Cardiac septum (tissue), 1 donor: ENCODE measurements at places on chromosomes 1 and 21. TPM values are rescaled to one million over a fixed set of nuclear protein-coding genes. Genes with fewer than 3 reads are reported as not detected.

The C4BPA gene
- not detected for total RNA-seq

The CD1B gene
- total RNA-seq = not detected

The CLDN17 gene
- not detected for total RNA-seq

- peak; percentile 70 for DNase-seq
These were observed 690 bp downstream of the EPS8L3 start for GRCh38 chr1:109762821-109763645.

DNA sequence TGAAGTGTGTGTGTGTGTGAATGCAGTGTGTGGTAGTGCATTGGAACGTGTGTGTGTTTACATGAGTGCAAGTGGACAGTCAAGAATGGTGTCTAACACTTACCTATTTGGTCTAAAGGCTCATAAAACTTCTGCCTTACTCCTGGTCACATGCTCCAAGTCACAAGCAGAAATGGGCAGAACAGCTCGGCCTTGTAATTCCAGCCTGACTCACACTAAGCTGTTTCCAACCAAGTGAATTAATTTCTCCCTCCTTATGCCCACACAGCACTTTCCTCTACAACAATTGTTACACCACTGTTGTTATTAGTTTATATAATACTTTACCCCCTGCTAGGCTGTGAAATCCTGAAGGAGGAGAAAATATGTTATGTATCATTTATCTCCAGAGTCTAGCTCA, 43.8 kb downstream of the DDR2 start:
- DNase-seq = no peak
